ENCODE measurements at places on chromosomes 5 and 9.

DNA sequence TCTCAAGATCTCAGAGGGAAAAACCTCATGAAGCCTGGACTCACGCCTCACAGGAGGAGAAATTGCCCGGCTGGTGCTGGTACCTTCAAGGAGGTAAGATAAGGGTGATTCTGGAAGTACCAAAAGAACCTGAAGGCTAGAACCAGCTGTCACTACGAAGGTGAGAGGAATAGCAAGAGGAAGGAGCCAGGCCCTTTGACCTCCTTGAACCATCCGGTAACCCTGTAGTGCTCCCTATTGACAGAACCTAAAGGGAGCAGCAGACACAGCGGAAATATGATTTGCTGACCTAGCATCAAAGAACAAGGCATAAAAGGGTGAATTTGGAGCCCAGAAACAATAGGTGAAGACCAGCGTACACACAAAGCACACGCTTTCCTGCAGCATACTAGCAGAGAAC lies 92.2 kb downstream of the DOCK8 start:
- no peak for DNase-seq

GRCh38 chr5:164303646-164304215 lies 798.3 kb downstream of the MAT2B start:
- no peak for DNase-seq

DNA sequence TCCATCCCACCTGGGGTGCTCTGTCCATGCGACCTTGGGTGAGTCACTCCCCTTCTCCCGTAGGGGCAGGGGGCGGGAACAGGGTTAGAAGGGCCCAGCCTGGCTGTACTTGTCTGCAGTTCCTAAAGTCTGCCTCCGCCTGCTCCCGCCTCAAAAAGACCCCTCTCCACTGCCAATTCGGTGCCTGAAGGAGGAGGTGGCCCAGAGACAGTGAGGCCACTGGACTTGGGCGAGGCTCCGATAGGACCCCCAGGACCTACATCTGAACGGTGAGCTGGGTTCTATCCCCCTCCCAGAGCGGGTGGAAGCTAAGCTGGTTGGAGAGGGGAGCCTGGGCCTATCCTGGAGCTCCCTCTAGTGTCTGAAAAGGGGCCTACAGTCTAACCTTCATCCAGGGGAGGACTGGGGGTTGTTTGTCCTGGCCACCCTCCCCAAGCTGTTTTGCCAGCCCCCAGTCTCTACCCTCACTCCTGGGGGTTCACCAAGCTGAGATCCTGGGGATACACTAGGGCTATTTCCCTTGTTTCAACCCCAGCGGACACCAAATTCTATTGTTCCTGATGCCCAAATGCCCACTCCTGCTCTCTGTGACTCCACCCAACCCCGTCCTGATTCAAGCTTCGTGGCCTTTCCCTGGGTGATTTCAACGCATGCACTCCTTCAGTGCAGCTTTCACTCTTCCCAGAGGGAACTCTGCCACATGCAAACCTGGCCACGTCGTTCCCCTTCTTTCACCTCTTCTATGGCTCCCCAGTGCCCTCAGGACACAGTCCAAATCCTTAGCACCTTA lies 6.1 kb upstream of the CRB2 start:
- DNase-seq = peak; percentile 29

- DNase-seq = no peak
Measured at GRCh38 chr5:141354900-141355469, at the start of gene PCDHGA4. Gene PCDHGA4 (plus strand): TSS chr5:141355021. CDS start chr5:141355108, 87 bp downstream.

GRCh38 chr5:65778126-65778525 lies 56.1 kb downstream of the NLN start:
- no peak for DNase-seq

DNA sequence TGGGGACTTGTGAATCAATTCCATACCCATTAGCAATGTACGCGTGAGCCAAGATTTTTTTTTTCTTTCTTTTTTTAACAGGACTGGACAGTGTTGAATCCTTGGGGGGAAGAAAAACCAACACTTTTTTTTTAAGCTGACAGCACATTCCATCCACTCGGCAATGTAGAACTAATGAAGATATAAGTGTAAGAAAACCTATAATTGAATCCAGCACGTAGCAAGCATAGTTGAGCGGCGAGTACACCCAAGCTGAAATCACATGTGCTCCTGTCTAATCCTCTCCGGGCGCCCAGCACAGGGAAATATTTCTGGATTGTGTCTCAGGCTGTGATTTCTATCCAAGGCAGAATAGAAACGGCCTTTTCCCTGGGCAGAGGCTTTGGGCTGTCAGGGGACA lies 118.2 kb downstream of the BOD1 start:
- no peak for DNase-seq

- DNase-seq = no peak
Measured at GRCh38 chr5:101585366-101585765, 682.3 kb upstream of the ST8SIA4 start.

- no peak for DNase-seq
Measured at GRCh38 chr5:66527478-66528035, 68.6 kb upstream of the MAST4 start.

DNA sequence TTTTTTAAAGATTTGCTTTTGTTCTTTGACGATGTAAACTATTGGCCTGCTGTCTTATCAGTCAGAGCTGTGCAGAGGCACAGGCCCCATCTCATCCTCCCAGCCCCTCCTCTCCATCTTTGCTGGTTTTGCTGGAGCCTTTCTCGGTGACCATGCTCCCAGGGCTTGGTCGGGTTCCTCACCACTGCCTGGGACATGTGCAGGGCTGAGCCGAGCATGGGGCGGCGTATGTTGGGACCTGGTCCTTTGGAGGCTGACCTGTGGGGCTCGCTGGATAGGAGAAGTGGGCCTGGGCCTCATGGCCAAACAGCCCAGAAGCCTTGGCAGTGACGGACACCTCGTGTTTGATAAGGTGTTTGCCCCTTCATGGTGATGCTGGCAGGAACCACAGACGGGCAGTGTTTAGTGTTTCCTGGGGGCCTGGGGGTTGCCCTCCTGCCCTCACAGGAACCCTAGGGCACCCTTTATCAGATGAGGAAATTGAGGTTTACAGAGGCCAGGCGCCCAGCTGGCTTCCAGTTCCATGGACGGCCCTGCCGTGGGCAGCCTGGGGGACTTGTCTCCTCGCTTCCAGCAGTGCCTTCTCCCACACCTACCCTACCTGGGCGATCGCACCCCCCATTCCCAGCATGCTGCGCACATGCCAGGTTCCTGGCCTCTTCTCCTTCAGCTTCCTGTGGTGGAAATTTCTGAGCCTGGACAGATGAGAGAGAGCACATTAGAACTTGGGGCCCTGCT lies 27.6 kb downstream of the TRAF2 start:
- DNase-seq = no peak

GRCh38 chr5:7517006-7517405 lies 121.1 kb downstream of the ADCY2 start:
- no peak for DNase-seq

- no peak for DNase-seq
Measured at GRCh38 chr5:110940136-110940535, 131.4 kb upstream of the TSLP start.

GRCh38 chr5:57550132-57550531 lies 67.5 kb upstream of the ACTBL2 start:
- no peak for DNase-seq

DNA sequence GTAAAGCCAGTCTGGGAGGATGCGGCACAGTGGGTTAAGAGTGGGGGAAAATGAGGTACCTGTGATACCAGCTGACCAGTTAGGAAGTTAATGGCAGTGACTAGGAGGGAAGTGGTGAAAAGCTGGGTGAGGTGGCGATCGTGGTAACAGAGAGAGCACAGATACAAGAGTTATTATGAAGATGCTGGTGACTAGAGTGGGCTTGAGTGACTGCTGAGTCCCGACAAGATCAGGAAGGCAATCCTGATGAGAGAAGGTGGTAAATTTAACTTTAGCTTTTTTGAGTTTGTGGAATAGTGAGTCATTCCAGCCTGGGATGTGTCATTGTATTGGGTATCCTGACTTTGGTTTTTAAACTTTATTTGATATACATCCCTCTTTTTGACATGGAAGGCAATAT lies 38.8 kb downstream of the CMYA5 start:
- no peak for DNase-seq

GRCh38 chr9:4970970-4971641 lies 14.0 kb upstream of the JAK2 start:
- DNase-seq = no peak
